ENCODE measurements at places on chromosomes 12 and 14.

DNA sequence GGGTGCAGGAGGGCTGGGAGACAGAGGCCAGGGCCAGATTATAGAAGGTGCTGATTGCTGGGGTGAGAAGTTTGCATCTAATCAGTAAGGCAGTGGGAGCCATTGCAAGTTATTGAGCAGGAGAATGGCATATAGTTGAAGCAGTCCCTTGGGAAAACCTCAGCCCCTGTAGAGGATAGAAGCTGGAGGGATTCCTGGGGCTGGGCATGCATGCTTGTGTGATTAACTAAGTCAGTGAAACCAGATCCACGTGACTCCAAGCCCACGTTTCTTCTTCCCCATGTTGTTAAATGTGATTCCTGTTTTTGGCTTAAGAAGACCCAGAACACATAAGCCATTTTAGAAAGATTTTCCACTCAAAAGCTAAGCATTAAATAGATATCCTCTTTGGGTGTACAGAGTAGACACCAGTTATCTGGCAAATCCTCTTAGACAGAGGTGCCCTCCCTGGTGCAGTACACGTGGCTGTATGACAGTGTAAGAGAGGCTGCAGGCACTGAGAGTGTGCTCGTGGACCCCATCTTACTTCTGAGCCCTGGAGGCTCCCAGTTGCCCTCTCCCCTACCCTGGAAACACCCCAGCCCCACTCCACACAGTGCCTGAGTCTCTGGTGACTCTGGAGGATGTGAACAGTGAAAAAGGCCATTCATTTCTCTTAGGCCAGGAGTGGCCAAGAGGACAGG is 3.2 kb downstream of the C14orf132 start:
- DNase-seq: no peak

GRCh38 chr12:53100466-53101151 is 2.7 kb upstream of the SOAT2 start:
- DNase-seq: no peak

- DNase-seq: no peak
Observed at GRCh38 chr14:32764131-32764530, 174.5 kb upstream of the NPAS3 start.

DNA sequence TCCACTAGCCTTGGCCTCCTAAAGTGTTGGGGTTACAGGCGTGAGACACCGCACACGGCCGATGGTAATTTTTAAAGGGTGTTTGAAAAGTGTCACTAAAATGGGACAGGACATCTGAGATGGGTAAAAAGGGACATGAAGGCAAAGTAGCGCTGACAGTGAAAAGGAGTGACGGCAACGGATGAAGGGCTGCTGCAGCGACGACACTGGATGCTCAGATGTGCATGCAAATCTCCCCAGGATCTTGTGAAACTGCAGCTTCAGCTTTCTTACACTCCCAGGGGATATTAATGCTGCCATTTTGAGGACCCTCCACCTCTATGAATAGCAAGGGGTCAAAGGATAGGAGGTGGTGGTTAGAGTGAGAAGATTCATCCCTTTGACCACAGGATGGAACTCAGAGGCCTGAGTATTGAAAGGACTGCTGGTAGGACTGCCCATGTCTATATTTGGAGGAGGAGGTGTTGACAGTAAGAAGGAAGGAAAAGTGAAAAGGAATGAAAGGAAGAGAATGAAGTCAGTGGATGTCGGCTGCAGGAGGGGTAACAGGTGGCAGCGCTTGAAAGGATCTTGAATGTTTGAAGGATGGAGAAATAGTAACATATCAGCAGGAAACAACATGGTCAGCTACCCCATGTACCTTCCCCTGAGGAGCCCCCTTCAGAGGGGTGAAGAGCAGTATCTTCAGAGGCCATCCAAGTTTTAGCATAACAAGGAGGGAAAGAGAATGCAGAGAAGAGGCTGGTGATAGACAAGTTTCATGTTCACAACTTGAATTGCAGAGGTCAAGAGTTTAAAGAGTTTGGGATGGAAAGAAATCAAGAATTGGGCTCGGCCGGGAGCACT is 37.1 kb downstream of the CLIP1 start:
- no peak for DNase-seq

DNA sequence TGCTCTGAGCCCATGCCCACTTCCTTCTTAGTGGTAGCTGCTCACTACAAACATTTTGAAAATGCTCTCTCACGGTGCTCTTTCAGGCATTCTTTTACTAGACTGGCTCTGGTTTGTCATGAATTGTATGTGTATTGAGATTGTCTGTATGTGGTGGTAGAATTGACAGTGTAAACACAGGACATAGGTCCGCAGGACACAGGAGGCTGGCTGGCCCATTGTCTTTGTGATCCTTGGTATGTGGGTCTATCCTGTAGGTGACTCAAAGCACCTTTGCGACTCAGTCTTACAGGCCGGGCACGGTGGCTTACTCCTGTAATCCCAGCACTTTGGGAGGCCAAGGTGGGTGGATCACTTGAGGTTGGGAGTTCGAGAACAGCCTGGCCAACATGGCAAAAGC is 250.9 kb downstream of the C12orf75 start:
- no peak for DNase-seq

GRCh38 chr12:95322326-95322725 is 104.7 kb downstream of the VEZT start:
- no peak for DNase-seq

GRCh38 chr14:103519837-103520212 is 2.8 kb downstream of the CKB start:
- no peak for DNase-seq

- no peak for DNase-seq
Observed at GRCh38 chr14:75917946-75918335, 63.9 kb downstream of the TGFB3 start.
